Large intestine (tissue), 12 donors: ENCODE measurements at places on chromosomes 1 and 21. TPM values are rescaled to one million over a fixed set of nuclear protein-coding genes. Genes with fewer than 3 reads are reported as not detected.

F3 gene
- 66.7 TPM for polyA plus RNA-seq

GRCh38 chr1:225597926-225598575 lies 54.9 kb downstream of the ENAH start:
- no peaks in the 10 kb centered on the region for H3K27me3 ChIP-seq
- no peak overlapping the region for H3K27ac ChIP-seq
- no peak for DNase-seq
- no peak overlapping the region for H3K4me3 ChIP-seq
- no peaks in the 10 kb centered on the region for H3K4me1 ChIP-seq

DNA sequence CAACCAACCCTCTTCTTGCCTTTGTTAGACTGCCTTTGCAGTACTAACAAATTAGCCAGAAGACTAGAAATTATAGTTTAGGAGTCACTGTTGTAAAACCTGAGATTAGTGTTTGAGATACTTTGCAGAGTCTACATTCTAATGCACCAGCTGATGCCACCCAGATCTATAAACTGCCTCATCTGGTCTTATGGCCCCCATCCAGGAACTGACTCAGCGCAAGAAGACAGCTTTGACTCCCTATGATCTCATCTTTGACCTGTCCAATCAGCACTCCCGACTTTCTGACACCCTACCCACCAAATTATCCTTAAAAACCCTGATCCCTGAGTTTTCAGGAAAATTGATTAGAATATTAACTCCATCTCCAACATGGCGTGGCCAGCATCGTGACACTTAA lies 334.6 kb downstream of the RGS7 start:
- no peak for DNase-seq
- no peak overlapping the region for H3K27ac ChIP-seq
- no peaks in the 10 kb centered on the region for H3K36me3 ChIP-seq
- H3K4me1 ChIP-seq = no peaks in the 10 kb centered on the region
- H3K27me3 ChIP-seq = no peaks in the 10 kb centered on the region

PADI3 gene
- not detected for polyA plus RNA-seq

LRRC71 gene
- 0.28 TPM for polyA plus RNA-seq

- H3K4me1 ChIP-seq = no peaks in the 10 kb centered on the region
- no peak overlapping the region for H3K4me3 ChIP-seq
- DNase-seq = no peak
- H3K36me3 ChIP-seq = no peaks in the 10 kb centered on the region
- H3K27ac ChIP-seq = no peak overlapping the region
- no peaks in the 10 kb centered on the region for H3K27me3 ChIP-seq
Measured at GRCh38 chr1:230392920-230393521, 33.1 kb downstream of the PGBD5 start.

GRCh38 chr1:222010306-222010705 lies 268.4 kb upstream of the DUSP10 start:
- H3K36me3 ChIP-seq = no peaks in the 10 kb centered on the region
- no peaks in the 10 kb centered on the region for H3K27me3 ChIP-seq
- H3K27ac ChIP-seq = no peak overlapping the region
- no peak for DNase-seq

WDR26 gene
- 59.5 TPM for polyA plus RNA-seq
